ENCODE measurements at places on chromosomes 1 and 21.

DNA sequence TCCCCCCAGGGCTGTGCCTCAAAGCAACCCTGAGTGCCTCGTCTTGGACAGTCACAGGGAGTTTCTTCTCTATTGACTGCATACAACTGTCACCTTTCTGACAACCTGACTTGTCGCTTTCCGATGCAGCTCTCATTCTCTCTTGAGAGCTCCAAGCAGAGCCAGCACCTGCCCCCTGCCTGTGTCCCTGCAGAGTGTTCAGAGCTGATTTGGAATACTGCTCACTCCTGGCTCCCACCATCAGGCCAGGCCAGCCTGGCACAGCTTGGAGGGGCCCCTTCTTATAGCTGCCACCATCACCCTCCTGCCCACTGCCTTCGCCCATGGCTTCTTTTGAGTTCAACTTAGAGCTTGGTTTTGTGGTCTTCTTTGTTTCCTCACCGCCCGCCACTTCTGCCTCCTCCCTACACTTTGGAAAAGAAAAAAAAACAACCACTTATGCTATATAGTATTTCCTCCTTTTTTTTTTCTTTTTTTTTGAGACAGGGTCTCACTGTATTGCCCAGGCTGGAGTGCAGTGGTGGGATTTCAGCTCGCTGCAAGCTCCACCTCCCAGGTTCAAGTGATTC is 12.3 kb downstream of the NCF2 start:
- no peak for DNase-seq

DNA sequence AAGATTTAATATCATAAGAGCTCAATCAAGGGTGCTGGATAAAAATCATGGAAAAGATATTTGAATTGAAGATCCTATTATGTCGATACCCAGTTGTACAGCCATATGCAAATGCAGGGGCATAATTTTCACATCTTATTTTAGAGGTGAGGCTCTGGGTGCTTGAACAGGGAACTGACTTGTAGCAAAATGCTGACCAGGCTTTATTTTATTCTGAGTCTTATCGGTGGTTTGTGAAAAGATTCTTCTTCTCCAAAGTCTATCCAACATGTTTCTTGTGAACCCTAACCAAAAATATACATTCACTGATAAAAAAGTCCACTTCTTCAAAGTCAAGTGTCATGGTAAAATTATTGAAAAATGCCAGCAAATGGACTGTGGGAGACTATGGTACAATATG is 475.5 kb upstream of the NEGR1 start:
- DNase-seq, result no peak

DNA sequence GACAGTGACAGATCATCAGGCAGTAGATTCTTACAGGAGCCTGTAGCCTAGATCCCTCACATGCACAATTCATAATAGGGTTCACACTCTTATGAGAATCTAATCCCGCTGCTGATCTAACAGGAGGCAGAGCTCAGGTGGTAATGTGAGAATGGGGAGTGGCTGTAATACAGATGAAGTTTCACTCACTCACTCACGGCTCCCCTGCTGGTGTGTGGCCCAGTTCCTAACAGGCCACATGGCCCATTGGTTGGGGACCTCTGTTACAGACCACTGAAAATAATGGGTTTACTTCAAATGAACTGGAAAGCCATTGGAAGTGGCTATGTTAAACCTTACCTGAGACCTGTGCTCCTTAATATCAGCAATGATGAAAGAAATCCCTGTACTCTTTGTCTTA is 151.0 kb downstream of the GRIK1 start:
- no peak for DNase-seq

GRCh38 chr1:93713341-93713740 is 31.7 kb upstream of the BCAR3 start:
- no peak for DNase-seq

DNA sequence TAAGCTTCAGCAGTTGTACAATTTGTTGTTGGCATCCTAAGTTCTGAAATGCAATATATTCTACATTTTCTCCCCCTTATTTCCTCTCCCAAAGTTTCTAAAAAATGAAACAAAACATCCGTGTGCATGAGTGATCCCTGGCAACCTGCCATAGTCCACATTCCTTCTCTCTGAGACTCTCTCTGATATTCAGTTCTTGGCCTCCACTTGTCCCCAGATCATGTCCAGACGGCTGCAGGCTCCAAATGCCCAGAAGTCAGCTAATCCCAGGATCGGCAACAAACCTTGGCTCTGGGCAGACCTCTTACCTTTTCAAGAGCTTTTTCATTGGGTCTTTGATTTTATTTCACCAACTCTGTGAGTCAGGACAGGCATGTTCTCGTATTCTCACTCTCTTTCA is 187.8 kb downstream of the ETS2 start:
- peak; percentile 59 for DNase-seq

- peak; percentile 24 for DNase-seq
Measured at GRCh38 chr1:19169642-19170041, 40.4 kb downstream of the UBR4 start.

GRCh38 chr1:182713939-182714338 is 29.6 kb upstream of the RGS8 start:
- DNase-seq, result no peak

DNA sequence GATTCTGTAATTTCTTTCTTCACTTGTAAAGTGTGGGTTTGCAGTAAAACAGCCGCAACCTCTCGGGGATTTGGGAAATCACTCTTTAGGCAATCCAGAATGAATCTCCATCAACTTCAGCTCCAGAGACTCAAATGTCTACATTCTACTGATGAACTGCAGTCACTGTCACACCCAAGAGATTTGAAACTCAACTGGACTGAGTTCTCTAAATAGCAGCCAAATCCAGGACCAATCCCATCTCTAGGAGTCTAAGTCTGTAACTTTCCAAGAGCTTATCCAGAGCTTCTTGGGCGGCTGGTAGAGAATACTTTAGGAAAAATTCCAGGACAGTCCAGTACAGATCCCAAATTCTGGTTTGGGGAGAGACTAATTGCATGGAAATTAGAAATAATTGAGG is 62.9 kb downstream of the ADAMTS1 start:
- no peak for DNase-seq
